ENCODE measurements at places on chromosomes 3 and 15.

GRCh38 chr3:117762621-117763037, 1053.0 kb downstream of the TUSC7 start:
- DNase-seq: no peak

- DNase-seq: no peak
Measured at GRCh38 chr15:87734571-87735373, 521.8 kb downstream of the NTRK3 start.

- no peak for DNase-seq
Measured at GRCh38 chr15:68318008-68318835, 40.7 kb downstream of the FEM1B start.

DNA sequence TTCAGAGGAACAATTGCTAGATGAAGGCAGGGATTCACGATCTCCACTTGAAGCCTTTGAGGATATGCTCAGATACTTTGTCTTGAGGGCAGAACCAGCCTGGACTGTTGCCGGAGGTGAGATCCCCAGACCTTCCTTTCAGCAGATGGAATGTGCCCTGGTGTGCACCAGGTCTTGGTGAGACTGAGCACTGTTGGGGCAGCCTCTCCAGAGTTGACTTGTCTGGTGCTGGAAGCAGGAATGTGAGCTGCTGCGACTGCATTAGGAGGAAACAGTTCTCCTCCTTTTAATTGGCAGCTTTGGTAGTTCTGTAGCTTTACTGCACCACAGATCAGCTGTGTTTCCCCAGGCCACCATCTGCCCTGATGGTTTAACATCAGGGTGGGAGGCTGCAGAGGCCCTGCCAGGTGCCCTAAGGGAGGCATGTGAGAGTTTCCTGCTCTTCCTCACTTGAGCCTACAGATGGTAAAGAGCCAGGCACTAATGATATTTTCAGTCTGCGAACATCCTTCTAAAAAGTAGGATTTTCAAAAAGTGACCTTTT, 58.5 kb downstream of the CTDSPL start:
- DNase-seq: no peak

DNA sequence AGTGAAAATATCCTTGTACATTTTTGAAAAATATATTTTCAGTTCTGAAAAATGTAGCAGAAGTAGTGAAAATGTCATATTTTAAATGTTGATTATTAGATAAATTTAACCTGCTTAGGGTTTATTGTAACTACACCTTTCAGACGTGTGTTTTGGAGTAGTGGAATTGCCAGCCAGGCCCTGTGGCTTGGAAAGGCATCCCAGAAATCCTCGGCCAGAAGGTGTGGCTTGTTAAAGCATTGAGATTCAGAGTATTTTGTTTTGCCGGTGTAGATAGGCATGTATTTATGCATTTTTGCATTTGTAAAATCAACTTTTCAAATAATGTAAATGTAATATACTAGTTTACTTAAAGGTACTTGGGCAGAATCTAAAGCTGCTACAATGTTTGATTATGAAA, 7.0 kb downstream of the EBLN2 start:
- DNase-seq: no peak

GRCh38 chr15:27595211-27595610, 503.9 kb downstream of the OCA2 start:
- DNase-seq: no peak

DNA sequence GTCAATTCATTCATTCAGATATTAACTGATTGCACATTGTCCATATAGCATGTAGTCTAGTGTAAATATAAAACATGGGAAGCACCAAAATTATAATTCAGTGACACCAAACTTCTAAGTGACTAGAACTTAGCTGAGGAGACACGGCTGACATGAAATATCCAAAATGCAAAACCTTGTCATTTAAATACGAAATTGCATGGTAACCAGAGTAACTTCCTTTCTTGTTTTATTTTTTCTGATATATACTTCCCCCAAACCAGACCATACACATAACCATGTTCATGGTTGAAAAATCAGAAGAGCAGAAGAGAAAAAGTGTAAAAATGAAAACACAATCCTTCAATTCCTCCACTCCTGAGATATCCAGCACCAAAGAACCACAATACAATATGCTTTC, 38.0 kb downstream of the CBLB start:
- no peak for DNase-seq

GRCh38 chr3:22887664-22888291, 315.3 kb upstream of the UBE2E2 start:
- DNase-seq: no peak

Data from activated CD4-positive, alpha-beta T cell treated with anti-CD3 and anti-CD28 coated beads for 1 hour (primary cell).